Activated CD4-positive, CD25-positive, alpha-beta regulatory T cell (primary cell): ENCODE measurements at places on chromosomes 6 and 20.

GRCh38 chr6:48048451-48049146 lies 62.4 kb downstream of the PTCHD4 start:
- DNase-seq: no peak

DNA sequence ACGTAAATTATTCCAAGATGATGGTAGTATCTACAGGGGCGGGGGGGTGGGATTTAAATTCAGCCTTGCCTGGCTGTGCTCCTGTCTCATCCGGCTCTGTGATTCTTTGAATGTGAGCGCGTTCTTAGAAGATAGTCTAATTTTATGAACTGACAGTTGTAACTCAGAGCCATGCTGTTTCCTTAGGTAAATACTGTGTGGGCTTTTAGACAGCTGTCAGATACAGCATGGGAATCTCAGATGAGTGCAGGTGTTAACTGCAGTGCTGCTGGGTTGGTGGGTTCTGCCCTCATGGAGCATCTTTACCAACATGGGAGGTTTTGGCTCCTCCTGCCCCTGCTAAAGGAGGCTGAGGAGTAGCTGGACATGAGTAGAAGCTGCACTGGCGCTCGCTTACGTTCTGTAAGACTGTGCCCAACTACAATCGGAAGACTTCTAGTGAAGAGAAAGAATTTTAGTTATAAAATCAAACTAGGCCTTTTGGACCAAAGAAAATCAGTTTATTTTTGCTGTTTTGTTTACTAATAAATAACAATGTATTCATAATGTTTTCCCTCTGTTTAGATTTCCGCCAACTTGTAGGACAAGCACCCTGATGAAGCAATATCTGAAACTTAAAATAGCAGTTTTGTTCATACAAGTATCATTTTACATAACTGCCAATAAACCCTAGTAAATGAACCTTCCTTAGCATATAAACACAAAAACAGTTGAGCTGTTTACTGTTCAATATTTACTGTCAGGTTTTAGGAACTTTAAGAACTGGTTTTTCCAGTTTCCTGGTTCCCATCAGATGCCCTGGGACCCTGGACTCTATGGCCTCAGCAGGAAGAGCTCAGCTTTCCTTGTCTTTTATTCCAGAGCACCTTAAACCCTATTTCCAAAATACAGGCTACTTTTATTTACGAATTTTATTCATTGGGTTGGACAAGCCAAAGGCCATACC lies 66.1 kb downstream of the FAM120B start:
- no peak for DNase-seq

DNA sequence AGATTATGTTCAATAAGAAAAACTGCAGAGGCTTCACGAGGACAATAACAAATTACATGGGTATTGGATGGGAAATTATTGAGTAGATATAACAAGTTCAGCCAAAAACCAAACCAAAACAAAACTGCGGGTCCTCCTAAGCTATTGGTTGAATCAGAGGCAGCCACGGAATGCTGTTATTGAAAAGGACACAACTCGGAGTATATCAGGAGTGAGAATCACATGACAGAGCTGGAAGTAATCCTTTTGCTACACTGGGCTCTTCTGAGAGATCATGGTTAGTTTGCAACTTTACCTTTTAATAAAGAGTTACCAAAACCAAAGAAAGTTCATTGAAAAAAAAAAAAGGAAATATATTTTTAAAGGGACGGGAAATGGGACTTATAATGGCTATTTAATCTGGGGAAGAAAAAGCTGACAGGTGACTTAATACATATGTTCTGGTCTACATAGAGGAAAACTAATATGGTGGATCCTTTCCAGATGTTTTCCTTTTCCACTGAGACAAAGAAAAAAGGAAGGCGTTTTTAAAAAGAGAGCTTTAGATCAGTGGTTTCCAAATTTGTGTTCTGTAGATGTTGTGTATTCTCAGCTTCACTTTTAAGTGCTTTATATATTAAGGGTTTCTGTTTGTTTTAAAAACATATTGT lies 6.9 kb upstream of the CITED2 start:
- DNase-seq: no peak

- no peak for DNase-seq
Observed at GRCh38 chr6:111741177-111741952, 131.9 kb downstream of the FYN start.

- DNase-seq: no peak
Observed at GRCh38 chr6:91281901-91282300, 695.0 kb upstream of the MAP3K7 start.

DNA sequence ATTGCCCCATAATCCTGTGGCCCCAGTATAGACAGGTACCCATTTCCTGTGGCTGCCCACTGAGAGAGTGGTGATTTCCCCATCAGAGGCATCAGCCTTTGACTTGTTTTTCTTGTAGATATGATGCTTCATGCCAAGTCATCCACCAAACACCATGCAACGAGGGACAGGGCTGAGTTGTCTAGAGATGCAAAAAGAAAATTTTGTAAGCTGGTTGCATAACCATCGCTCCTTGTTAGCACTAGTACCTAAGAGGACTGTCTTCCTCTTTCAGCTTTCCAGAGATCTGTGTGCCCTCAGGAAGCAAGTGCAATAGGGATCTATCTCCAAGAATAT lies 166.8 kb downstream of the BCAS1 start:
- DNase-seq: no peak

- no peak for DNase-seq
Observed at GRCh38 chr6:138586638-138587037, 87.3 kb upstream of the NHSL1 start.

DNA sequence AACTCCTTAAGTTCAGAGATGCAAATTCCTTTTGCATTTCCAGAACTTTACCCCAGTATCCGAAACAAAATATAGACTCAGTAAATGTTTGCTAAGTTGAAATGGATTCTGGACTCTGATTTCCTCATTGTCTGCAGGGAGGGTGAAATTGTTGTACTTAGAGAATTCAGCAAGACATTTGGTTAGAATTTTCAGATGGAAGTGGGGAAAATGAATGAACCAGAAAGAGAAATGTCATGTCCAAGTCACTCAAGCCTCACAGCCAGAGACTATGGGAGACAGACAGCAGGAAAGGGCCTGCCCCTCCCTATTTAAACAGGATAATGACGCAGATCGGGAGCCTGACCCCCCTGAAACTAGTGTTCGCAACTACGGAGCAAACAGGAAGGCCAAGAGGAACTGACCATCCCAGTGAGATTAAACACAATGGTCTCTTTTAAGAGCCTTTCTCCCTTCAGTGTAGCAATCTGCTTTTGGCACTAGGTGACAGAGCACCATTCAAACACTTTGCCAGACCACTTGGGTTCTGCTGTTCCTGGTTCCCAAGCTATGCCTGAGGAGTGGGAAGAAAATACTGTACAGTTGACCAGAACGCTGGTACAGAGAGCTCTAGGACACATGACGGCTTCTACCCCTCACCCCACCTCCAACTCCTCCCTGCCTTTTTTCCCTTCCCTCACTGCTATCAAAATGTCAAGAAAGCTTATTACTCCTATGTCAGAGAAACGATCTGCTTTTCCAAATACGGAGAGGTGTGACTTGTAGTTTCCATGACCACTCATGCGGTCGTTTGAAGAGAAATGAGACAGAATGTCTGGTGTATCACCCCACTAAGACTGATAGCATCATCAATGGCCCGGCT lies 13.7 kb downstream of the NEDD9 start:
- DNase-seq: peak; percentile 37

DNA sequence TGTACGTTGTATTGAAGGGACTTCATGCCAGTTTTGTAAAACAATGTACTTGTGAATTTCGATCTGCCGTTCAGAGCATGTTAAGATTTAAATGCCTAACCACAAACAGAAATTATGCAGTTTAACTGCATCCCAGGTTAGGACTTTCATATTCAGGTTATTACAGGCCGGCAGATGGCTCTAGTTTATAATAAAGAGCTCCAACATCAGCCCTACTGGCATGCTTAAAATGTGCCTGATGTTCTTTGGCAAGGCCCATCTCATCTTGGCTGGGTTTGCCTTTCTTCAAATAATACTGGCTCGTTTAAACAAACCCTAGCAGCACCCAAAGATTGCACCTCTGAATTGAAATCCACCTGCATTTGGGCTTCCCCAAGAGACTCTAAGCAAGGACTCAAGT lies 169.3 kb upstream of the RIN2 start:
- no peak for DNase-seq

DNA sequence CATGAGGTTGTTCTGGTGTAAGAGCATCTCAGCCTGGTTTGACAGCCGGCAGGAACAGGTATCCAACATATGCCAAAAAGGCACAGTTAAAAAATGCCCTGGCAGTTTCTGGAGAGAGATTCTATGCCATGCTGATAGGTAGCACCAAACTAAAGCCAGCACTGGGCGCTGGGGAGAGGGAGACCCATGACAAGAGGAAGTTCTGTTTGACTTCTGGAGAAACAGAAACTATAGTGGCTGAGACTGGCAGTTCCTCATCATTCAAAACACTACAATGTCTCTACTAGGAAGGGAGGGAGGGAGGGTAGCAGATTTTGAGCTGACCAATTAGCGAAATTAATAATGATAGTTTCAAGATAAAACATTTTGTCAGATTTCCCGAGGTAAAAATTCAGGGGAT lies 174.1 kb downstream of the ADAT2 start:
- DNase-seq: no peak

- no peak for DNase-seq
Observed at GRCh38 chr6:52496631-52497030, 76.5 kb downstream of the EFHC1 start.

DNA sequence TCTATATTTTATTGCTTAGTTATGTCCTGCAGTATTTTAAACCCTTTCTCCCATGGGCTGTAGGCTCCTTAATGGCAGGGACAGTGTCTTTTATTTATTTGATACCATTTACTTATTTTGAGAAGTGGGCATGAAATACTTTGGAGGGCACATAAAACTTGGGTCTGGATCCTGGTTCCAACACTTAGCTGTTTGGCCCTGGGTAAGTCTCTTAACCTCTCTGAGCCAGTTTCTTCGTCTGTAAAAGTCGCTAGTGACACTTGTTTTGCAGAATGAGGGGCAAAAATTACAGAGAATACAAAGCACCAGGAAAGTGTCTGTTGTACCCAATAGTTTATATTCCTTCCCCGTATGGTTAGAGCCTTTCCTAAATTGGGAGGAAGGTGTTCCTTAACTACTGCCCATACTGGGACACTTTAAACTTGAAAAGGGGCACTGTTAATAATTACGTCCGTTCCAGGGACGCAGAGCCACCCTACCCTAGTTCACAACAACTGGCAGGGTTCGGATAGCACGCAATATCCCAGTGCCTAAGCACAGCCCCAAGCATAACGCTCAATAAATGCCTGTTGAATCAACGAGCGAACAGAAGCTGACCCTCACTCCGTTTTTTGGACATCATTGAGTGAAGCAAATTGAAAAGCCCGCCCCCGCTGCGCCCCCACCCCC lies 6.0 kb upstream of the ARMC12 start:
- no peak for DNase-seq

DNA sequence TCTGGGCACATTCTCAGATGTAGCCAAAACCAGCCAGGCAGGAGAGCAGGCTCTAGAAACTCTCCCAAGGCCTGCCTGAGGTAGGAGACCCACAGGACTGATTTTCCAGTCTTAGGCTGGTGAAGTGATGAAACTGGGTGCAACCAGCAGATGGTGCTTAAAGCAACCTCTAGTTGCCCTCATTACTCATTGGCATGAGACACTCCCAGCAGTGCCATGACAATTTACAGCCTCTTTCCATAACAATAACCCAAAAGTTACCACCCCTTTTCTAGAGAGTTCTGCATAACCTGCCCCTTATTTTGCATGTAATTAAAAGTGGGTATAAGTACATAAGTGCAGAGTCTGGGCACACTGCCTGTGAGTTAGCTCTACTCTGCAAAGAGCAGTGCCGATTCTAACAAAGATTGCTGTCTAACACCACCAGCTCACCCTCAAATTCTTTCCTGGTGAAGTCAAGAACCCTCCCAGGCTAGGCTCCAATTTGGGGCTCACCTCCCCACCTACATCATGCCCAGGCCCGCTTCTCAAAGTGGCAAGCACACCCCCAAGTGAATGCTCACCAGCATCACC lies 14.4 kb upstream of the GPR6 start:
- DNase-seq: no peak

GRCh38 chr20:40677343-40677924 lies 11.6 kb downstream of the MAFB start:
- no peak for DNase-seq

DNA sequence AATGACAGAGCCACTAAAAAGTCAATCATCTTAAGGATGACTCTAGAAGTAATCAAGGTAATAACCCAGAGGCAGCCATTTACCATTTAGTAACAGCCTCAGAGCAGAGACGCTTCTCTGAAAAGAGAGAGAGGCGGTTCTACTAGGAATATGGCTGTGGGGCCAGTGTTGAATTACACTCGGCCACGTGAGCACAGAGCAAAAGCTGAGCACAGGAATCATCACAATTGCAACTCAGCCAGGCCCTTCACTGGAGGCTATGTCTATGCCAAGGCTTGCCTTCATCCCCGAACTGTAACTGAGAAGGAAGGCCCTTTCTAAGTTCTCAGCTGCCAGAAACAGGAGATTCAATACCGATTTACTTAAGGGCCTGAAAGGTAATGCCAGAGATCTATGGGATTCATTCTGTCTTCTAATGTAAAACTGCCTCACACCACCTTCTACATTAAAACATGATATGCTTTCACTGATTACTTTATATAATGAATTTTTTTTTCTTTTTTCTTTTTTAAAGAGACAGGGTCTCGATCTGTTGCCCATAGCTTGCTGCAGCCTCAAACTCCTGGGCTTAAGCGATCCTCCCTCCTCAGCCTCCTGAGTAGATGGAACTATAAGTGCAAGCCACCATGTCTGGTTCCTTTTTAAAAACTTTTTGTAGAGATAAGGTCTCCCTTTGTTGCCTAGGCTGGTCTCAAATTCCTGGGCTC lies 67.6 kb downstream of the NUDT3 start:
- DNase-seq: no peak

- no peak for DNase-seq
Observed at GRCh38 chr20:49234831-49235230, 15.6 kb downstream of the DDX27 start.

- DNase-seq: no peak
Observed at GRCh38 chr20:20251836-20252235, 116.1 kb upstream of the INSM1 start.

DNA sequence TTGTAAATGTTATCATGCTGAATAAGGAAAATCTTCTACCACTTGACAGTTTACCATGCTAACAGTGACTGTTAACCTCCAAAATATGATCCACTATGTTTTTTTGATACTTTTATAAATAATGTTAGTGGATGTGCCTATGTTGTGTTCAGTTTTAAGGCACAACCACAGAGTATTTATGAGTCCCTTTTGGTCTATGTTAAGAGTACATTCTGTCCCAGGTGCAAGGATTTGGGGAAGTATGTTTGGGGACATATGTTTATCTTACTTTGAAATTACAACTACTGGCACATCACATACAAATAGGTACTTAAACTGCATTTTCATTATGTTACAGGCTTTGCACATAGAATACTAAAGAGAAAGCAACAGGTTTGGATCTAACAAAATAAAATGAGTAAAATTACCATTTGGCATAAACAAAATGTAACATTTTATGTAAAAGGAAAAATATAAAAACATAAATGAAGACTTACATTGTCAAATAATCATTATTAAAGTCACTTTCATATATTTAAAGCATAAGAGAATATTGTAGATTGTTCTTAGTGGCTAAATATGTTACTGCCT lies 71.2 kb downstream of the SESN1 start:
- no peak for DNase-seq
